ENCODE measurements at places on chromosomes 3 and 15.
A peak's percentile ranks its signal among the peaks of the same experiment; 100 is the strongest.

- DNase-seq, result no peak
Observed at GRCh38 chr15:90126596-90127435, 24.5 kb upstream of the IDH2 start.

- no peak for DNase-seq
Observed at GRCh38 chr15:31522028-31522427, 195.4 kb downstream of the KLF13 start.

- DNase-seq, result no peak
Observed at GRCh38 chr3:106004826-106005225, 136.0 kb upstream of the CBLB start.

- DNase-seq, result peak; percentile 74
Observed at GRCh38 chr15:50353251-50353974, 1.6 kb downstream of the GABPB1 start.
